ENCODE measurements at places on chromosomes 1 and 21. TPM values are rescaled to one million over a fixed set of nuclear protein-coding genes. Genes with fewer than 3 reads are reported as not detected.

- no peak for DNase-seq
Observed at GRCh38 chr1:58084266-58084665, 462.3 kb downstream of the OMA1 start.

Gene HSF2BP
- total RNA-seq, result not detected

GRCh38 chr1:225921734-225922709, 2.0 kb downstream of the PYCR2 start:
- no peak for DNase-seq

DNA sequence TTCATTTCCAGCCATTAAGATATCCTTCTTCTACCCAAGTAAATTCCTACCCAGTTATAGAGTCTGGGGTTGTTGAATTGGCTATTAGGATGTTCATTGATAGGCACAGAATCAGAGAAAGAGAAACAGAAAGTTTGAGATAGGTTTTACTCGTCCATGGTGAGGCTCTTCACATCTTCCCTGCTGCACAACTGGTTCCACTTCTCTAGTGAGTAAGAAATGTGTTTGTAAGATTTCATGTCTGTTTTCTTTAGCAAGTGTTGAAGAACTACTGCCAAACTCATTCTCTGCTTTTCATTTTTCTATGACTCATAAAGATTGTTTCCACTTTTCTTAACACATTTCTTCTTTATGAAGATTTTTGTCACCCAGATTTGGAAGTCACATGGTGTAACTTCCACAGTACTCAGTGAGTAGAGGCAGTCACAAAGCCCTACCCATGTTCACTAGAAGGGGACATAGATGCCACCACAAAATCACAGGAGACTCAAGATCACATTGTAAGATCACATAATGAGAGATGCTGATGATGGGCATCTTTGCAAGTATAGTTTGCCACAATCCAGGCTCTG, 152.3 kb downstream of the SNX7 start:
- DNase-seq, result no peak

Gene ZYG11A
- total RNA-seq, result 0.18 TPM

Gene RXRG
- not detected for total RNA-seq

DNA sequence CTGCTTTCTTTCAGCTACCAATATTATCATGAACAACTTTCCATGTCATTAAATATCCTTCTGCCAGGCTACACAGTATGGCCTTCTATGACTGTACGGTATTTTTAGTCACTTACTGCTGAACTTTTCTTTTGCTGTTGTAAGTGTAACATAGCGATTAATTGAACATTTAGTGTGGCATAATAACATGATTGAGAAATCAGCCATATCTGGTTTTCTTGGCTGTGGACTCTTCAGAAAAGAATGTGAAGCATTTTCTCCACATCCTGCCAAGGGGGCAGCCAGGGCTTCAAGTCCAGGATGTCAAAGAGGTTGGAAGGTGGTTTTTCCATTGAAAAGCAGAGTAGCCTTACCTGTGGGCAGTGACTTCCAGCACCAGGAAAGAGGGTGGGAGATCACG, 8.8 kb upstream of the AHCYL1 start:
- no peak for DNase-seq

Gene PLA2G2F
- total RNA-seq, result 6.4 TPM

DNA sequence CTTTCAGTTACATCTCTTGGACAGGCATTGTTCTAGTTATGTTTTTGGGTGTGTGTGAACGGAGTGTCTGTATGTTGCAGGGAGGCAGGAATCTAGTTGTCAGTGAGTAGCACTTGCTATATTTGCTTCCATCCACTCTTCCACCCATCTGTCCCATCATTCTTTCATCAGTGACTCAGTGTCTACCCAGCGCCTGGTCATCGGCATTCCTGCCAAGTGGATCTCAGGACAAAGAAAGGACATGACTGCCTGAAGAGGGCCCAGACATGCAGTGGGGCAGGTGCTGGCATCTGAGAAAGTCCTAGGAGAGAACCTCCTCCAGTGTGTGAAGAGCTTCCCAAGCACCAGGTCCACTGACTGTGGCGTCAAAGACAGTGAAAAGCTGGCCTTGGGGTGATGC, 27.3 kb upstream of the MAGOH start:
- DNase-seq, result no peak

GRCh38 chr1:57337623-57338022, 86.2 kb downstream of the DAB1 start:
- no peak for DNase-seq

- DNase-seq, result peak; percentile 8
Observed at GRCh38 chr1:76677416-76678405, 189.6 kb upstream of the ST6GALNAC5 start.

DNA sequence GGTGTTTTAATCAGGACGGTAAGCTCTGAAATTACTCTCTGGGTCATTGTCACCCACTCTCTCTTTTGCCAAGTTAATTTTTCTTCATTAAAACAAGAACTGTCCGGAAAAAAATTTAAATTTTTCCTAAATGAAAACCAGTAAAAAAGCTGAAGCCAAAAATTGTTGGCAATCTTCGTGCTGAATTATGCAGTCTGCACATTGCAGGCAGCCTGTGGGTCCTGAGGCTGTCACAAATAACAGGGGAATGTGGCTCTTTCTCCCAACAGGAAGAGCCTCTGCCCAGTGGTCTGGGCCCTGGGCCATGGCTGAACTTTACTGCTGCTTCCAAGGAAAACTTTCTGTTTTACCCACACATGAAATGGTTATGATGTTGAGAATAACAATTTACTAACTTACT, 153.9 kb upstream of the SPAG17 start:
- no peak for DNase-seq

- DNase-seq, result no peak
Observed at GRCh38 chr1:189500778-189501177, 976.9 kb downstream of the BRINP3 start.

- DNase-seq, result no peak
Observed at GRCh38 chr1:203656796-203657747, 30.4 kb downstream of the ATP2B4 start.

DNA sequence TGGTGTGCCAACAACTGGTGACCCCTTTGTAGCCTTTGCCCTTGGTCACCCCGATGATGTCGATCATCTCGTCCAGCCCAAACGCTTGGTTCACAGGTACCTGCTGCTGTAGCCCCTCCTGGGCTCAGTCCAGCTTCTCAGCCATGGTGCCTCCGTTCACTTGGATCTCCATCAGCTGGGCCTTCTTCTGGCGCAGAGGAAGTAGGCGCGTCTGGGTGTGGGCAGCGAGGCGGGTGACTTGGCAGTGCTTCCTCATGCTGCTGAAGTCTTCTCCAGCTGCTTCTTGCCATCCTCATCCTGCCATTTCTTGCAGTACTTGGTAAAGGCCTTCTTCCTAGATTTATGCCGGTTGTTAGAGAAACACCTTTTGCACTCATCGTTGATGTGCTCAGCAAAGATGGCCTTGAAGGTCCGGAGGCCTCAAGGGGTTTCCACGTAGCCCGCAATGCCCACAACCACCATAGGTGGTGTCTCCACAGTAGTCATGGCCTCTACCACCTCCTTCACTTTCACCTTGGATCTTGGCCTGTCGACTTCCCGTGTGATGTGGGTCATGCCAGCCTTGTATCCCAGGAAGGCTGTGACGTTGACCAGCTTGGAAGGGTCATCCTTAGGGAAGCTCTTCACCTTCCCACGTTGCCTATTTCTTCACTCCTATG, 13.0 kb downstream of the DOP1B start:
- DNase-seq, result no peak

GRCh38 chr21:35663856-35664606, 396.3 kb downstream of the SETD4 start:
- DNase-seq, result no peak

Gene PRDM16
- 195 TPM for total RNA-seq

- DNase-seq, result no peak
Observed at GRCh38 chr1:201418461-201418860, 3.1 kb downstream of the TNNI1 start.

Gene PPIAL4G
- 0.18 TPM for total RNA-seq

- DNase-seq, result peak; percentile 43
Observed at GRCh38 chr21:16424331-16424751, 694.6 kb downstream of the USP25 start.

Gene GPR153
- 63.1 TPM for total RNA-seq

GRCh38 chr1:20958430-20958829, 171.3 kb upstream of the HP1BP3 start:
- DNase-seq, result no peak

DNA sequence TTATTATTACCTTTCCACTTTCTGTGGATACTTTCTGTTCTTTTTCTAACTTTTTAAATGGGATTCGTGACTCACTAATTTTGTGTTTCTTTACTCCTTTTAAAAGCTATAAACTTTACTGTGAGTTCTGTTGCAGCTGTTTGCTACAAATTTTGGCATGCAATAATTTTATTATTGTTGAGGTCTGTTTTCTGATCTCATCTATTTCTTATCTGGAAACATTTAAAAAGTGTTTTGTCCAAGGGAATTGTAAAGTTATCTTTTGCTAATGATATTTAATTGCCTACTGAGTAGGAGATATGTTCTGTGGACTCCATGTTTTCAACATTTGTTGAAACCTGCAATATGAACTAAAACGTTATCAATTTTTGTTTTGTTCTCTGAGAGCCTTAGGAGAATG, 138.1 kb upstream of the COL6A1 start:
- DNase-seq, result no peak

Gene OSCP1
- 1.7 TPM for total RNA-seq

DNA sequence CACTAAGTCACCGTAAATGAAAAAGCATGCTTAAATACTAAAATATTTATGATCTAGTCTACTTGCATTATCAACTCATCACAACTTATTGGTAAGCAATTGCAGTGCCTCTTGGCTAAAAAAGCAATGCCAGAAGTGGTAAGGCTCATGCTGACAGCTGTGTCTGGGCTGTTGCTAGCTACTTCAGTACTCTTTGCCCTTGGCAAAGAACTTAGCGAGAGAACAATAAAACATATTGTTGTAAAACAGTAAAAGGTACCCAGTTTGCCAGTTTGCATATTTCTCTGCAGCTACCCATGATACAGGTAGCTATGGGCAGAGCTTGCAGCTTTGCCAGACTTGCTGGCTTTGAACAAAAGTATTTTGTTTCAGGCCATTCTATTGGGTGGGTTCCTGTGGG, 73.1 kb downstream of the ATP6V1G3 start:
- no peak for DNase-seq

Gene LIPI
- total RNA-seq, result not detected

- no peak for DNase-seq
Observed at GRCh38 chr1:2335721-2336455, 55.5 kb downstream of the MORN1 start.

- peak; percentile 71 for DNase-seq
Observed at GRCh38 chr1:91885213-91885715, 687 bp downstream of the TGFBR3 start.

Gene SPAG17
- not detected for total RNA-seq

Gene IKBKE
- 4.9 TPM for total RNA-seq

Gene NR5A2
- total RNA-seq, result 0.45 TPM

Gene SUMO3
- total RNA-seq, result 80.1 TPM

GRCh38 chr1:22776035-22776613, 65.5 kb downstream of the EPHB2 start:
- DNase-seq, result no peak

Gene FUCA1
- total RNA-seq, result 4.1 TPM

GRCh38 chr1:6224718-6225117, 11.0 kb downstream of the ICMT start:
- no peak for DNase-seq

Gene FLG
- under 0.01 TPM for total RNA-seq

GRCh38 chr1:101203820-101204540, 32.8 kb upstream of the S1PR1 start:
- DNase-seq, result peak; percentile 66

DNA sequence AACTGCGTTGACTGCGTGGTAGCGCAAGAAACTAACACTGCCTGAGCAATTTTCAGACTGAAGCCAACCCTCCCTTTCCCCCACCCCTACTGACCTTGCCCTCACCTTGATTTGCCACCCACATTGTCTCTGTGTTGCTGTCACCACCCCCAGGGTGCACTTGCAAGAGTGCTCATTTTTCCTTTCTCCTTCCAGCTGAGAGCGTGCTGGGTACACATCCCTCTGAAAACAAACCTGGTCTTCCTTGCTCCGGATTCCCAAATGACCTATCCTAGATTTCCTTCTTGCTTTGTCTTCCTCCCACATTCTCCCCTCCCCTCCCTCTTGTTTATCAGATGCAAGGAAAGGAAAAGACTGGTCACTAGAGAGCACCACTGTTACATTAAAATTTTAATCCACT, 24.2 kb downstream of the MPZ start:
- DNase-seq, result no peak

Gene BCAN
- 39.7 TPM for total RNA-seq

DNA sequence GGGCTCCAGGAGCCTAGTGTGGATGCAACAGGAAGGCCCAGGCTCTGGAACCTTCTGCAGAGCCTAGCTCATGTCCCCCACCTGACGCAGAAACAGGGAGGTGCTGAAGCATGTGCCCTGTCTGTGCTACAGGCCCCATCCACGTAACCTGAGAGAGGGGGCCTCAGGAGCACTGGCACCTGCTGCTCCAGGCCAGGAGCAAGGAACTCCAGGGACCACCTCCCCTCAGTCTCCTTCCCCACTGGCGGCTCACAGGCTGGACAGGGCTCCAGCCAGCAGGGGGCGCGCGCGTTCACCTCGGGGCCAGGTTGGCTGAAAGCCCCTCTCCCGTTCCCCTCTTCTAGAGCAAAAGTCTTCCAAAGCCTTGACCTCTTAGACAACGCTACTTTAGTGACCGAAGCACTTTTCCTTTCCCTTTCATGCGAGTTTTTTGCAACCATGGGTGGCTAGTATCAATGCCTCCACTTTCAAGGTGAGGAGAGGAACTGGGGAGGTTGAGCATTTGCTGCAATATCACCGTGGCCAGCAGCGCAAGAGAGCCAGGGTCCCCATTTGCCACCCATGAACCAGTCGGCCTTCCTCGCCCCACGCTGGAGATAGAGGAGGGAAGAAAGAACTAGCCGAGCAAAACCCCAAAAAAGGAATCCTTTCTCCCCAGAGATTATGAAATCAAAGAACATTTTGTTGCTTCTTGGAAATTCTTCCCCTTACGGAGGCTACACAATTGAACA, 52.4 kb upstream of the GPR157 start:
- peak; percentile 74 for DNase-seq

Gene AGBL4
- total RNA-seq, result not detected

Gene ALPL
- 2.9 TPM for total RNA-seq

DNA sequence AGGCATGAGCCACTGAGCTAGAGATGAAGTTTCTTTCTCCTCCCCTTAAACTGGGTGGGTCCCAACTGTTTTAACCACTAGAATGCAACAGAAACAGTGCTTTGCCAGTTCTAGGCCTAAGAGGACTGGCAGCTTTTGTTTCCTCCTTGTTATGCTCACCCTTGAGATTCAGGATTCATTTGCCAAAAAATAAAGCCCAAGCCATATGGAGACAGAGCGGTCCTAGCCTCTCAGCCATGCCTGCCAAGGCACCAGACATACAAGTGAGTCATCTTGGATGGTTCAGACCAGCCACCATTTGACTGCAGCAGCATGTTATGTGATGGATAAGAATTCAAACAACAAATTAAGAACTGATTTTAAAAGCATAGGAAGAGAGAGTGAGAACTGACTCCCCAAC, 38.1 kb upstream of the STUM start:
- DNase-seq, result no peak

- no peak for DNase-seq
Observed at GRCh38 chr1:27554759-27555699, 48.9 kb downstream of the AHDC1 start.

- DNase-seq, result no peak
Observed at GRCh38 chr1:21576798-21577187, 67.6 kb downstream of the ALPL start.

- DNase-seq, result no peak
Observed at GRCh38 chr1:203206129-203206687, 19.7 kb upstream of the CHI3L1 start.
